ENCODE measurements at places on chromosomes 2 and 18.

- peak; percentile 23 for DNase-seq
Measured at GRCh38 chr2:75079575-75079974, 119.7 kb downstream of the TACR1 start.

DNA sequence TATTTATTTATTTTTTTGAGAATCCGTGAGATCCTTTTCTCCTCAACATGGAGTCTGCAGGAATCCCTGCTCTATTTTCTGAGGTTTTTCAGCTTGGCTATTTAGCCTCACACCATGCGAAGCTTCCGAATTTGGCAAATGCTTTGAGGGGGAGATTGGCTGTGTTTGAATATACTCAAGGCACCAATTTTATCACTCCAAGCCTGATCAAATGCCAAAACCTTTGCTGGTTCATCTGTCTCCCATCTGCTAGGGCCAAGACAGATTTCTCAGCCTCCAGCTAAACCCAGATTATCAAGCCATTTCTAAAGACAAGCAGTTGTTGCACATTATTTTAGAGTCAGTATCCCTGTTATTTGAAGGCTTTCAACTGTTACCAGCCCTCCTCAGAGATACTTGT lies 295.7 kb downstream of the XIRP2 start:
- DNase-seq, result no peak

DNA sequence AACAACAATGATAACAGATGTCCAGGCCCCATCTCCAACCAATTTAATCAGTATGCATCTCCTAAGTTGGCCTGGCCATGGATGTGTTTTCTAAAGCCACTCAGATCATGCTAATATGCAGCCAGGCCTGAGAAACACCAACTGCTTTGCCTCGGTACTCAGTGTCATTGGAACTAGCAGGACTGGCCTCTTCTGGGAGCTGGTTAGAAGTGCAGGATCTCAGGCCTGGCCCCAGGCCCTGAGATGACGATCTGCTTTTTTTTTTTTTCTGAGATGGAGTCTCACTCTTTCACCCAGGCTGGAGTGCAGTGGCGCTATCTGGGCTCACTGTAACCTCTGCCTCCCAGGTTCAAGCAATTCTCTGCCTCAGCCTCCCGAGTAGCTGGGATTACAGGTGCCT lies 69.1 kb downstream of the IRS1 start:
- DNase-seq, result no peak

DNA sequence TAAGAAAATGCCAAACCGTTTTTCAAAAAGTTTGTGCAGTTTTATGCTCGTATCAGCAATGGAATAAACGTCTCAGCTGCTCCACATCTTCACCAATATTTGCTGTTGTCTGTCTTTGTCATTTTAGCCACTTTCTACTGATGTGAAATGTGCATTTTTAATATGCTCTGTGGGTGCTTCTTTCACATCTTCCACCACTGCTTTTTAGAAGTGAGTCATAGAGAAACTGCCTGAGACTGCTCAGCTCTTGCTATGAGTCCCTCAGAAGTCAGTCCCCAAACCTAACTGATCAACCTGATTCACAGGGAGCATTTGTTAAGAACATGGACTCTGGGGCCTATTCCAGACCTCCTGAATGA lies 41.0 kb upstream of the EPC2 start:
- DNase-seq, result no peak

GRCh38 chr2:2869553-2869952 lies 508.1 kb downstream of the EIPR1 start:
- no peak for DNase-seq

DNA sequence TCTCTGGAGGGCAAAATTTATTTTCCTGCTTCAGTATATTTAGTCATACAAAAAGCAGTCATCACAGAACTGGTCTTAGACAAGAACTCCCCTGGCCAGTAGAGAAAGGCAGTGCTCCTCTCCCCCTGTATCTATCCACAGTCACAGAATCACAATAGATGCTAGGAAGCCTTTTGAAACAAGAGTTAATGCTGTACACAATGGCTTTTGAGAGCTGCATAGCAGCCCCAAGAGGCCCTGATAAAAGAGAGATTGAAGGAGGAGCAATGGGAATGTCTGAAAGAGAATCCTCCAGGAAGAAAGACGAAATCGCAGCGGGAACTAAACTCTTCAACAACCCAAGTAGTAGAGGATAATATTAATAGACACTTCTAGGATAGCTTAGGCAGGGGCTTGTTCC lies 330.2 kb downstream of the RBM43 start:
- no peak for DNase-seq

DNA sequence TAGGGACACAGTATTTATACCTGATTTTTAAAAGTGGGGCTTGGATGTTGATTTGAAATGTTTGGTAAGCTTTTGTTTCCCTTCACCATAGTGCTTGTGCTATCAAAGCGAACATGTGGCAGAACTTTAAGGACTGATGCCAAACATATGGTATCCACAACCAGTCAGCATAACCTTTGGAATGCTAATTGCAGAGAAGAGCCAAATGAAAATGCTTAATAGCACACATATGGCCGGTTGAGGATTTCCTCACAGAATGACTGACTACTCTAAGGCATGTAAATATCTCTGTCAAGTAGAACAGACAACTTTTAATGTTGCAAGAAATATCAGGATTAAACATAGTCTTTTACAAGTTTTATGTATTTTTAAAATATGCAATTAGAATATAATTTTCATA lies 120.9 kb upstream of the COL3A1 start:
- peak; percentile 93 for DNase-seq

GRCh38 chr18:61703508-61703907 lies 189.3 kb downstream of the RNF152 start:
- peak; percentile 69 for DNase-seq

DNA sequence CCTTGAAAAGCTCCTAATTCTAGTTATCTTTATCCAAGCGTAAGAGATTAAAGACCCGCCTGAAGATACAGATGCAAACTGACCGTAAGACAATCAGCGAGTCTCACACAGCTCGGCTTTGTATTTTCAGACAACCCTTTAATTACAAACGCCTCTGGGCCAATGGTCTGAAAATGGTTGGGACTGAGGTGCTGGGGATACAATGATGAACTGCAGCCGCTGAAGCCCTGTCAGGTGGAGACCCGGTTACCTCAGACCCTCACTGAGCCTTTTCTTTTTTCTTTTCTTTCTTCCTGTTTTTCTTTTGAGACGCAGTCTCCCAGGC lies 715 bp upstream of the CFAP36 start:
- DNase-seq, result no peak

DNA sequence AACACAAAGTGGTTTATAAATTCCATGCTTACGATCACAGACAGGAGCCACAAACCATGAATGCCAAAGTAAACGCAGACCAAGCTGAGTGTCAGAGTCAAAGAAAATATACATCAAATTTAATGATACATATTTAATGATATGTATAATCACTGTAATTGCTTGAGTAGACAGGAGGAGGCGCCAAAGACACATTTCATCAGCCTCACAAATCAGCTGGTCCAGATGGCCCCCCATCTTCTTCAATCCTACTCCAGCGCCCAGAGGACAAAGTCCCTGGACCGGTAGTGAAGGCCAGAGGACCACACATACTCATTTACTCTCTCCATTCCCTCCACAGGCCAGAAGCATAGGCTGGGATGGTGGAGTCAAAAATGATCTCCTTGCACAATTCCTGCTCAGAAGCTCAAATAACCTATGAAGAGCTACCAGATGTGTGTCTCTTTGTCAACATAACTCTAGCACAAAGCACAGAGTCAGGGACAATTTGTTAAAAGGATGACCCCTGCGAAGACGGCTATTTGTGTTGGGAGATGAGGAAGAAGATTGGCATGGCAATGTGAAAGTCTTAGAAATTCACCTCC lies 149.3 kb upstream of the PGAP1 start:
- DNase-seq, result no peak

DNA sequence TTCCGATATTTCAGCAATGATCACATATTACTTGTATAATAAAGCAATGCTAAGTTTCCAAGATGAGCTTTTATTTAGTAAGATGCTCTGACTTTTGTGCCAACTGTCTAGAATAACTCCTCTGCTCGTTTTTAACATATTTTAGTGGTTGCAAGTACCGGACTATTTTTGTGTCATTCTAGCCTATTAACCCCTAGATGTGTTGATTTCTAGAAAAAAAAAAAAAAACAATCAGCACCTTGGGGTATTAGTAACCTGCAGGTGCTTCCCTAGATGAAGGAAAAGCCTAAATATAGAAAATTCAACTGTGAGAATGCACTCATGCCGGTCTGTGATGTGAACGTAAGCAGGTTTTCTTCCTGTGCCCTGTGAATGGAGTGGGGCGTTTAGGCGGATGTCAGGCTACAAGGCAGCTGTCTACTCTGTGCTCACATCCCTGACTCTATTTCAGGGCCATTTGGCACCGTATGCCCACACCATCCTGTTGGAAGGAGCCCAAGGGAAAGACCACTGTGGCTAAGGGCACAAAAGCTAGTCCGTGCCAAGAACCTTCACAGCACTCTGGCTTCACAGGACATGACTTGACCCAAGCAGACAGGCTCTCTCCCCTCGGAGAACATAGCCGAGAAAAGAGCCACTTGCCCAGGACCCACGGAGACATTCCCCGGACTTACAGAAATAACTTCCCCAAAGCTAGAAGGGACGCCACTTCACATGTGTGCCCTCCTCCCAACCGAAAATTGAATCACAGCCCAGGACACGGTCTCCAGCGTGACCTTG lies 60.9 kb upstream of the AGAP1 start:
- no peak for DNase-seq

GRCh38 chr2:112185131-112185530 lies 46.9 kb downstream of the FBLN7 start:
- no peak for DNase-seq

- no peak for DNase-seq
Measured at GRCh38 chr2:235619544-235619943, 125.7 kb downstream of the AGAP1 start.

- no peak for DNase-seq
Measured at GRCh38 chr2:29582062-29582461, 339.3 kb downstream of the ALK start.

DNA sequence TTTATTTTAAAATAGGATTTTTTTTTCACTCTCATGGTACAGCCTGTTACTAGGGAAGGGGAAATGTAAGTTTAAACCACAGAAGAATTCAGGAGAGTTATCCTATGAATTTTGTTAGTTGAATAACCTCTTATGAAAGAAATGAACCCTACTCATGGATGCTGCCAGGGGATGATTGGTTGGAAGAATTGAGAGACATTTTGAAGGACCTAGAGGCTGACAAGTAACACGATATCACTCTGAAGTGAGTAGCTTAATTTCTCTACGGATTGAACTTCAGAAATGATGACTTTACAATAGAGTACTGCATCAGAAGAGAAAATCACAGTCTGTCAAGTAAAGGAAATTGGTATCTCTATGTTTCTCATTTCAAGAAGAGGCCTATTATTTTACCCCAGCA lies 1346.2 kb downstream of the SUCLG1 start:
- DNase-seq, result peak; percentile 52

DNA sequence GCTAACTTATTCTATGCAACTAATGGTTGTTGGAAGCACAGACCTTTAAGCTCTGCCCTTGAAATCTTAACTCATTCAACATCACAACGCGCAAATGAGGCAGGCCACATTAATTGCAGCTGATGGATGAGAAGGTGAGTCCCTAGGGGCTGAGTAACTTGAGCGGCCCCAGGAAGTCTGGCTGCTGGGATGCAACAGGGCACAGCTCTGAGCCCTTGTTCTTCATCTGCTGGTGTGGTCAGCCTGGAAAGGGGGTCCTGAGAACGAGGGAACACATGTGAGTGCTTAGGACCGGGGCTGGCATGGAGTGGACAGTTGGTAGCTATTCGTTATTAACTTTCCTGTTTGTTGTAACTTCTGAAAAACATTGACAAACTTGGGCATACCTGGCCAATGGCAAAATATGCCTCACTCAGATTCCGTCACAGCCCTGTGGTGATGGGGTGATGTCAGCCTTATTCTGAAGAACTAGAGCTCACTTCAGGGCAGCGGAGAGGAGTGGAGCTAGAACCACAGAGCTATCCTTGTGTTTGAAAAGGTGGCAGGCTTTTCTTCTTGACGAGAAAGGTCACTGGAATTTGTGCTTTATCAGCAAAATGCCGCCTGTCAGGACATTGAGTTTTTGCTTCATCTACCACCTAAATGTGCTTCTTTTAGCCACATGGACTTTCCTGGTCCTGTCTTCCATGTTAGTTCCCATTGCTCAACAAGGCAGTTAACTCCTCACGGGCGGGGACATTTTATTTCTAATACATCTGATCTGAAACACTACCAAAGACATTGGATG lies 145.9 kb upstream of the FHL2 start:
- DNase-seq, result no peak

GRCh38 chr2:207938415-207938814 lies 86.9 kb downstream of the PLEKHM3 start:
- DNase-seq, result no peak

- peak; percentile 32 for DNase-seq
Measured at GRCh38 chr2:9617749-9618148, 13.0 kb downstream of the YWHAQ start.

DNA sequence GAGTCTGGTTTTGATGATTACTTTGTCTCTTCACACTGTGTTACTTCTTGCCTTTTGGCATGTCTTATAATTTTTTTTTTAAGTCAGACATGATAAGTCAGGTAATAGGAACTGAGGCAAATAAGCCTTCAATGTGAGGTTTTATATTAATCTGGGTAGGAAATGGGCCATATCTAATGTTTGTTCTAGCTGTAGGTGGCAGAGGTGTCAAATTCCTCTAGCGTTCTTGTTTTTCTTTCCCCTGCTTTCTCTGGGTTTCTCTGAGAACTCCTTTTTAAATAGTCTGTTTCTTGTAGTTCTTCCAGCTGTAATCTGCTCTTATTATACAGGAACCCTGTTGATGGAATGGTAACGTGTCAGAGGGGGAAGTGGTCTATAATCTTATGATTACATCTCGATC lies 5.7 kb downstream of the SP140 start:
- DNase-seq, result no peak

- no peak for DNase-seq
Measured at GRCh38 chr2:8378016-8378810, 303.6 kb upstream of the ID2 start.

- DNase-seq, result no peak
Measured at GRCh38 chr2:98477036-98477435, 32.4 kb downstream of the INPP4A start.

DNA sequence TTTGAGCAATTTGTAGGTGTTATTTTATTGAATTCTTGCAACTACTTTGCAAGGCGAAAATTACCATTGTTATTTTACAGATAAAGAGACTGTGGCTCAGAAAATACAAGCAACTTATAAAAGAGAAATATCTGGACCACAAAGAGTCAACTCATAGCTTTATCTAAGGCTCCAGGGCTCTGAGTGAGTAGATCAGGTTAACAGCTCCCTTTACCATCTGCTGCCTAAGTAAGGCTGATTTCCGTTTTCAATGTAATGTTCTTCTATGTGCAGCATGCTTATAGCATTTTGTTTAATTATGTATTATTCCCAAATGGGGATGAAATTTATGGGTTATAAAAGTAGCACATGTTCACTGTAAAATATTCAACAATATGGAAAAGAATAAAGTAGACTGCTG lies 299.1 kb upstream of the TNP1 start:
- no peak for DNase-seq

- peak; percentile 63 for DNase-seq
Measured at GRCh38 chr2:161238560-161239325, 69.5 kb upstream of the PSMD14 start.
